A549 treated with Mapracorat at 1 μM for 4 hours (cell line): ENCODE measurements at places on chromosomes 3 and 15. TPM values are rescaled to one million over a fixed set of nuclear protein-coding genes. Genes with fewer than 3 reads are reported as not detected.

NRROS gene
- total RNA-seq = not detected in 5 replicates

ECE2 gene
- total RNA-seq = not detected in 5 replicates

POPDC2 gene
- 0.16 to 0.87 TPM (median 0.49 TPM) in 5 replicates for total RNA-seq

YEATS2 gene
- total RNA-seq = 10.0 to 13.4 TPM (median 12.6 TPM) in 5 replicates

SH3GL3 gene
- total RNA-seq = 0.47 to 1.3 TPM (median 0.78 TPM) in 5 replicates

FBXO40 gene
- not detected in 5 replicates for total RNA-seq

MASP1 gene
- total RNA-seq = not detected in 5 replicates
